ENCODE measurements at places on chromosomes 5 and 9.

GRCh38 chr5:100708645-100709171 lies 173.5 kb downstream of the FAM174A start:
- DNase-seq: no peak

DNA sequence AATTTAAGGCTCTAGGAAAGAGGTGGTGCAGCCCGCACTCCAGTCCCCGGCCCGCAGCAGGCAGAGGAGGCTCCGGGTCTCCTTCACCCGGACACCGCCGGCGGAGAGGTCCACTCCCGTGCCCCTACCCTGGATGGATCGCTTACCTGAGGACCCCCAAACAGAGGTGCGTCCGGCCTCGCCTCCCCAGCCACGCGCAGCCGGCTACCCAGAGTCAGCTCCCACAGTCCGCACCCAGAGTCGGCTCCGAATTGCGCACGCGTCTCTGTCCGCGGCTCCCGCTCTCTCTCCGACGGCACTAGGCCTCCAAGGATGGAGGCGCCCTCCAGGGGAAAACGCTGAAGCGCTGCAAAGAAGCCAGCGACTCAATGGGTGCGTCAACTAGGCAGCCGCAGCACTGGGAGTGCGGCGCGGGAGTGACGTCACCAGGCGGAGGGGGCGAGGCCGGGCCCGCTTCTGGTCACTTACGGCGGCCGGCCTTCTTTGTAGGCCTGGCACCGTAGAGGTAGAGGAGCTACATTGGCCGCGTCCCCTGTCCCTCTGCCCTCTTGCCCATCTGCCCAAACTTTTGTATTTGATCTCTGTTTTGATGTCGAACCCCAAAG lies at the start of gene ELP1:
TSS of gene ELP1 (minus strand) at position 407 of the 605 bp plus-strand sequence. CDS start 2,978 bp downstream, outside the sequence.
- peak; percentile 95 for DNase-seq

GRCh38 chr5:10021248-10021647 lies 228.4 kb downstream of the ATPSCKMT start:
- no peak for DNase-seq

DNA sequence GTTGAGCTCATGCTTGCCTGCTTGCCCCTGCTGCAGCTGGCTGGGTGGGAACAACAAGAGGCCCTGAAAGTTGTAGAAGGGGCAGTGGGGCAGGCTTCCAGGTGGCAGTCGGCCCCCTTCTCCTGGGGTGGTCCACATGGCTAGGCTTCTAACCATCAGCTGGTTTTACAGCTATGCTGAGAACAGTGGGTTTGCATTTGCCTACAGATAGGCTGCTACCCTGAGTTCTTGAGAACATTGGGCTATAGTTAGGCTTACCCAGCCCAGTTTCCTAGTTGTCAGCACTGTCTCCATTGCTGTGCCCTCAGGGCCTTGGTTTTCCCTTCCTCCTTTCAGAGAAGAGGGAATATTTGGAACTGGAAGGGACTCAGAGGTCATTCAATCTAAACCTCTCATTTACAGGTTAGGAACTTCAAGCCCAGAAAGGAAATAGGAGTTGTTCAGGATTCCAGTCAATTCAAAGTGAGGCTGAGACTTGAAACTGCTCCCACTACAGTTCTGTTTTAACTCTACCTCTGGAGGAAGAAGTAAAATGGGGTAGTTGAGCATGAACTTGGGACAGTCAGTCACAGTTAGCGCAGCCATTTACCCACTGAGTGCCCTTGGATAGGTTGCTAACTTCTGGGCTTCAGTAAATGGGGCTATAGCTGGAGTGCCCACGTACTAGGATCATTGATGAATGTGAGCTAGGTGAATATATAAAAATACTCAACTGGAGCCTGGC lies 11.5 kb downstream of the LARP1 start:
- no peak for DNase-seq

DNA sequence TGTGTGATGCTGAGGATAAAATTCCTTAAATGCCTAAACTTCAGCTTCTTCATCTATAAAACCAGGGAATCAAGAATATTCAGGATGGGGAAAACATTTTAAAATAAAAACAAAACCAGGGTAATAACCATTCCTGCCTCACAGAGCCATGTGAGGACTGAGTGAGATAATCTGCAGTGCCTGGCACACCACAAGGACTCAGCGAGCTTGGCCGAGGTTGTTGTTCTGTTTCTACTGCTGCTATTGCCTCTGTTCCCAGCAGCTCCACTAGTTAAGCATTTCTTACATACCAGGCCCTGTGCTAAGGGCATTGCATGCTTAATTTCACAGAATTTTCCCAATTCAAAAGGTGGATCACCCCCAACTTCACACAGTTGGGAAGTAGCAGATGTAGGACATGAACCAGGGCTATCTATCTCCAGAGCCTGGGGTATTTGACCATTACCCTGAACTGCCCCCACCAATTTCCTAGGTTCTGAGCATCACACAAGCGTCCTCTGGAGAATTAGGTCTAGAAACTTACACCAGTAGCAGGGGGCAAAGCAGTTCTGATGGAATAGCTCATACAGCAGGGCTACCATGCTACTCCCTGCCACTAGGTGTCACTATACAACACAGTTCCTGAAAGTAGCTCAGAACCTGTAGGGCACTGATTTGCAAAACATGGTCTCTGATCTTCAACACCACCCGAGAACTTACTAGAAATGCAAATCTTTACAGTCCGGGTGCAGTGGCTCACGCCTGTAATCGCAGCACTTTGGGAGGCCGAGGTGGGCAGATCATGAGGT lies 74.3 kb downstream of the LRSAM1 start:
- DNase-seq: peak; percentile 36

GRCh38 chr5:24059006-24059405 lies 551.6 kb downstream of the PRDM9 start:
- no peak for DNase-seq
